ENCODE measurements at places on chromosomes 2 and 18.

- DNase-seq: no peak
Measured at GRCh38 chr18:46728219-46728930, 28.5 kb downstream of the ST8SIA5 start.

GRCh38 chr2:25341011-25341727, 556 bp downstream of the DNMT3A start:
- no peak for DNase-seq

DNA sequence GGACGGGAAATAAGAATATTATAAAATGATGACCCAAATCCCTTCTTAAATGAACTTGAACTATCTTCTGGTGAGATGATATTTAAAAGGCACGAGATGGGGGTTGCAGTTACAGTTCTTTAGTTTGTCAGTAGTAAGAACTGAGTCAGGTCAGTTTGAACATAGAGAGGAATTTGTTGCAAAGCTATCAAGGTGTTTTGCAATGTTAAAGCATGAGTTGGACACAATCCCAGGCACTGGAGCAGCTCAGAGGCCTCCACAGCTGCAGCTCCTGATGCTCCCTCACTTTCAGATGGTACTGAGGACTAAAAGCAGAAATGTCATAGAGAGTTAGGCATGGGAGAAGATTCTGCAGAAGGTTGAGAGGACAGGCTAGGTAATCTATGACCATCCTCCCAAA, 236.0 kb downstream of the BCL2 start:
- no peak for DNase-seq

- DNase-seq: no peak
Measured at GRCh38 chr18:28584731-28585130, 407.8 kb upstream of the CDH2 start.
